ENCODE measurements at places on chromosomes 6 and 20.

DNA sequence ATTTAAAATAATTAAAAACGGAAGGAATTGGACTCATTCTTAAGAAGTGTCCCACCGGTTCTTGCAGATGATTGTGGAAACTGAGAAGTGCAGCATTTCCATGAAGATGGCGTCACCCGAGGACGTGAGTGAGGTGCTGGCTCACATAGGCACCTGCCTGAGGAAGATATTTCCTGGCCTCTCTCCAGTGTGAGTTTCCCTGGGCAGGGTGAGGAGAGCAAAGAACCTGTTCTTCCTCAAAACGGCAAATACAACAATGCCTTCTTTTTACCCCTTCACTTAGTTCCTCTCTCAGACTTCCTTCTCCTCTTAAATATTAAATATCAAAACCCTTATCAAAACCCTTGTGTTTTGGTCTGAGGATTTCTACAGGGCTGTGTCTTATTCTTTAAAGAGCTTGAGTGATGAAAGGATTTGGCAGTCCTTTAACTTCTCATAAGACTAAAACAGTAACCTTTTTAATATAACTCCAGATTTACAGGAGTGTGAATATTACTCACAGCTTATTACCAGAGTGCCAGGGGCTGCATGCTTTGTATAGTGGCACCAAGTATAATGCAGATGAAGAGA, 156.3 kb downstream of the CARMIL1 start:
- no peak for DNase-seq

GRCh38 chr6:2719093-2719455, 31.6 kb downstream of the MYLK4 start:
- DNase-seq = no peak

DNA sequence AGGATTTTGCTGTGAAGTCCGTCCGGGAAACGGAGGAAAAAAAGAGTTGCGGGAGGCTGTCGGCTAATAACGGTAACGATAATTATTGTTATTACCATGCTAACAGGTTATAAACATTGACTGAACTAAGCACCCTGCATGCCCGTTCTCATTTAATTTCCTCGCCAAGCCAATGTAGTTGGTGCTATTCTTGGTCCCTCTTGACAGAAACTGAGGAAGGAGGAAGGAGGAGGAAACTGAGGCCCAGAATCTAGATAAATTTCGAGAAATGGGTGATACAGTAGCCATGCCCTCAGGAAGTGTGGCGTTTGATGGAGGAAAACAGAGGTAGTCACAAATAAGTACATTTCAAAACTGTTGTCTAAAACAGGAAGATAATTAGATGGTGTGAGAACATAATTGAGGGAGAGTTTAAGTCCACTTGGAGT, 474 bp downstream of the TPX2 start:
- DNase-seq = no peak

- DNase-seq = no peak
These were observed 174.2 kb upstream of the FUT9 start for GRCh38 chr6:95841560-95841959.

GRCh38 chr20:17648791-17649730, 33.0 kb downstream of the RRBP1 start:
- DNase-seq = peak; percentile 65

DNA sequence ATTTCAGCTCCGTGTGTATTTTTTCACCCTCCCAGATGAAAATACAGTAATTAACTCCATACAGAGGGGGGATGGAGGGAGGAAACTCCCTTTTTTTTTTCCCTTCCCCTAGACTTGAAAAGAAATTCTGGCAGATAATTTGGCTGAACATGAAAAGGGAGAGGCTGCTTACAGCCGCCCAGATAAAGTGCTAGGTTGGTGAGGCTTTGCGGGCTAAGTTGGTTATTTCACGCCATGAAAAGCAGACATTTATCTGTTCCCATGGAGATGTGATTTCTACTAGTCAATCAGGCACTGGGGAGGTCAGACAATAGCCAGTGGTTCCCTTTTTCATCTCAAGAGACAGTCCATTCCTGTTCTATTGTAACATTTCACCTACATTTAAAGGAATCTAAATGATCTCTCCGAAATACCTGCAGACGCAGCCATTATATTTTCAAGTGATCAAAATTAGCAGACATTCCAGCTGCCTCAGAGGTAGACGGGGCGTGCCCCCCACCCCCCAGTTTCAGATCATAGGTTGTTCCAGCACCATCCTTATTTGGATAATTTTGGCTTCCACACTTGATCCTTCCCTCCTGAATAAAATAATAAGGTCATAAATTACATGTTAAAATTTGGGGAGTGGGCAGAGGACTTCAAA, 143.9 kb upstream of the ZNF217 start:
- no peak for DNase-seq

- no peak for DNase-seq
These were observed 8.7 kb upstream of the GMEB2 start for GRCh38 chr20:63635431-63636141.

DNA sequence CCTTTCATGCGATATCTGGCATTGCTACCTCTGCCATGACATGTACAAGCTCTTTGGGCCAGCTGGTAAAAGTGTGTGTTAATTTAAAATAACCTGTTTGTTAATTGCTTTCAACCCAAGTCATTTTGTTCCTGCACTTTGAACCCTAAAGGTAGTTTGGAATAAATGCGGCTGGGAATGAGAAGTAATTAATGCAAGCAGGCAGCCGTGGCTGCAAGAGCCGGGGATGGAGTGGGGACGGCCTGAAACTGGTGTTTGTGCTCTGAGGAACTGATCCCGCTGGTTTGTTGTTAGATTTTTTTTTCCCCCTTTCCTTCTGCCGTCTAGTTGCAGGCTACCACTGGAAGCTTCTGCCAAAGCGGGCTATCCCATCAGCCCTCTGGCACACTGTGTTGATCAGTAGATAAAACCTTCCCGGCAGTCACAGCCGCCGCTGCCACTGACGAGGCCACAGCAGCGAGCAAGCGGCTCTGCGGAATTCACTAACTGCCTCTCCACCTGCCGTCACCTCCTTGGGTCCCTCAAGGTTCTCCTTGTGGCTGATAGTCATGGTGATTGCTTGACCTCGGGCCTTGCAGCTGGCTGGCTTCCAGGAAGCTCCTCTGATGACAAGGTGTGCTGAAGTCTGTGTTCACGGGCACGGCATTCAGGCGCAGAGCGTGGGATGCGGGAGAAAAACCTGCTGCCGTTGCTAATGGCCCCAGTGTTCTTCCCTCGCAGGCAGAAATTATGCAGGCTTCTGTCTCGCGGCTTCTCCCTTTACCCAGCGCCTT, 315.9 kb downstream of the TFAP2A start:
- DNase-seq = no peak

- DNase-seq = no peak
These were observed 141.3 kb downstream of the IMPG1 start for GRCh38 chr6:75931011-75931680.

DNA sequence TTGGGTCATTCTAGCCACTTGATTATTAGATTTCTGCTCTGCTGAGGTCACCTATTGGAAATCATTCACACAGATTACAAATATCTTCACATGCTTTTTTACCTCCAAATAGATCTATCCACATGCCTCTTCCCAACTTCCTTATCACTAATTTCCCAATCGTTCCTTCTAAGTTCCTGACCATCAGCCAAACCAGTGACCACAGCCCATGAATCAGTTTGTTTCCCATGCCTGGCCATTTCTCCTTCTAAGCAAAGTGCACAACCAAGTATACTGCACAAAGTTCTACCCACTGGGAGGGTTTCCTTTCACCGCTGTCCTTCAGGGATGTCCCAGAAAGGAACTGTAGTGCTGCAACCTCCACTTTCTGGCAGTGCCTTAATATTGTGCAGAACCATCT, 140.5 kb upstream of the SYNDIG1 start:
- DNase-seq = no peak

DNA sequence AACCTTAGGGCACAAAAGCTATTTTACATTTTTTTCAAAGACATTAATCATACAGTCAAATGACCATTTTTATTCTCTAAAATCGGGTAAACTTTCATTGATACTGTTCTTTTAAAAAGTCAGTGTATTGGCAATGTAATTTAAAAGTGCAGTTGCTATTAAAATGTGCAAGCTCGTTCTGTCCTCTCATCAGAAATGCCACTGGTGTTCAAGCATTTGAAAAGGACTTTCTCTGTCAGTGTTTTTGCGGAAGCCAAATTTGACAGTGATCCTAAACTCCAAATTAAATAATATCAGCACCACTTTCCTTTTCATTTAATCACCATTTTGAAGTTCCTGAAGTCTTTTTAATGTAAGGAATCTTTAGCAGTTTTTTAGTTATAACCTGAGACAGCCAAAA, 69.6 kb downstream of the AFG1L start:
- DNase-seq = no peak

- no peak for DNase-seq
These were observed 217.3 kb upstream of the PREP start for GRCh38 chr6:105619971-105620741.
